Stimulated activated CD8-positive, alpha-beta memory T cell treated with anti-CD3 and anti-CD28 coated beads, Interleukin-4, amount 100 ng/mL, for 4 hours (primary cell): ENCODE measurements at places on chromosomes 4 and X.
A peak's percentile ranks its signal among the peaks of the same experiment; 100 is the strongest.

DNA sequence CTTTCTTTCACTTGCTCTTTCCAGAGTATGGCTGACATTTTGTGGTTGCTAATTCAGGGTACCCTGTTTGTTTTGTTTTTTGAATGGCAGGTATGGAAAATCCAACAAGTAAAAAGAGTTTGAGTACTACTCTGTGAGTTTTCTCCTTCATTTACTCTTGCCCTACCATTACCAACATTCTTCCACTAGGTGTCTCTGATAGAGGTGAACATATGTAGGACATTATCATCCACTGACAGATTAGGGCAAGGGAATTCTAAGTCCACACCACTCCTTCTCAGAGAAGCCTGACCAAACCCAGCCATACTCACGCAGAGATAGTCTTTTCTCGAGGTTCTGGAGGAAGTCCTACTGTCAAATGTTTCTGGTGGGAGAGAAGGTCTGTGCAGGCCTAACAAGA lies 36.7 kb upstream of the HDAC8 start:
- DNase-seq: no peak

DNA sequence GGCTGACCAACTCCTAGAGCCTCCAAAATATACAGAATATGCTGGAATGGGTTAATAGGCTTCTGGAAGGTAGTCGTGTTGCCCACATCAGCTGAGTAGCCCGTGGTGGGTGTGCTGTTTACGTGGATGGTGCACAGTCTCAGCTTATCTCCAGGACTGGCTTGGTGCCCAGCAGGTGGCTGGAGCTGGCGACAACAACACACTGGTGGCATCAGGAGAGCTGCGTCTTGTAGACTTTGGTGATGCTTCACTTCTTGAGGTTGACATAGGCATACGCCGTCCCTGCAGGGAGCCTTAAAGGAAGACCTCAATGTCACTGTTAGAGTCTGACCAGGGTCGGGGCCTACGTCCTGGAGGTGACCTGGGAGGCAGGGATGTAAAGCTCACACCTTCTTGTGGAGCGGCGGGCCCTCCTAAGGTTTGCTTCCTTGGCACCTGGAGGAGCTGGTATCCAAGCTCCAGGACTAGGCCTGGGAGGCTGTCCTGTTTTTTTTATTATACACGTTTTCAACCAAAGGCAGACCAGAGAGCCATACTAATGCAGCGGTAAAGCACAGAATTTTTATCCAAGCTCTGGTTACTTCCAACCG lies 26.5 kb upstream of the RBMX start:
- DNase-seq: no peak

GRCh38 chrX:6384371-6384770 lies 150.5 kb downstream of the VCX3A start:
- DNase-seq: no peak

DNA sequence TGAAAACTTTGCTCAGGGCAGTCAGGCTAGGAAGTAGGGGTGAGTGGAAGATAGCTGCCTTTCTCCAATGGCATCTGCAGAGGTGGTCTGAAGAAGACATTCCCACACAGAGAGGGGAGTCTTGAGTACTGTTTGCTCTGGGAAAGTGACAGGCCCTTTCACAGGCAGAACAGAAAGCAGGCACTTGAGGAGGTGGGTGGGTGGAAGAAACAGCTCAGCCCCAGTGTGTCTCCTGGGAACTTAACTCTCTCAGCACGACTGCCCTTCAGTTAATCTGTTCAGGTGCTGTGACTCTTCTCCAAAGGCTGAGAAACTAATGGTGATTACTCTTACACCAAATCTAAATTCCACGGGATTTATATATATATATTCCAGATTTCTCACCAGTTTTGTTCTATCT lies 28.3 kb downstream of the ENOPH1 start:
- no peak for DNase-seq

GRCh38 chr4:84394386-84394785 lies 104.7 kb downstream of the NKX6-1 start:
- DNase-seq: no peak

GRCh38 chrX:109632906-109633504 lies 8.0 kb upstream of the KCNE5 start:
- no peak for DNase-seq

DNA sequence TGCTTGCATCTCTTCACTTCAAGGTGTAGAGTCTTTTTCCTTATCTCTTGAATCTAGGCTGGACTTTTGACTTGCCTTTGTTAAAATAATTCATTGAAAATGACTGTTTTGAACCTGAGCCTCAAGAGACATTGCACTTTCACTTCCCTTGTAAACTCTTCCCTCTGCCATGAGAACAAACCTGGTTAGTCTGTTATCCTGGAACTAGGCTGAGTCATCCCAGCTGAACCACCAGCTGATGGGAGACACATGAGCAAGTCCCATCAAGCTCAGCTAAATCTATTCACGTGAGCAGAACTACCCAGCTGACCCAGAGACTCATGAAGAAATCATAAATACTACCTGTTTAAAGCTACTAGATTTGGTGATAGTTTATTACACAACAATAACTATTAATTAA lies 202.3 kb upstream of the CENPE start:
- DNase-seq: no peak

DNA sequence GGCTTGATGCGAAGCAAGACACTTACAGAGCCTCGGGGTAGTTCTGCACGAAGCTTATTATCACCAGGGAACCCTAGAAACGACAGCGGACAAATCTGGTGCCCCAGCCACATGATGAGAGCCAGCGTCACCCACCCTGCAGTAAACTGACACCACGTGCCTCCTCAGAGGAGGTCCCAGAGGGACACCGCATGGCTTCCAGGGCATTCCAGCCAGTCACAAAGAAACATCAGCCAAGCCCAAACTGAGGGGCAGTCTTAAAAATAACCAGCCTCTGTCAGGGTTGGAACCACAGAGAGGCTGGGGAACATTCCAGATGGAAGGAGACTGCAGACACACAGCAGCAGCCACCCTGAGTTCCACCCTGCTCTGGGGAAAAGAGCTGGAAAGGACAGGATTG lies 36.6 kb upstream of the HGFAC start:
- no peak for DNase-seq

GRCh38 chr4:119041951-119042560 lies 93.6 kb upstream of the MYOZ2 start:
- peak; percentile 13 for DNase-seq

DNA sequence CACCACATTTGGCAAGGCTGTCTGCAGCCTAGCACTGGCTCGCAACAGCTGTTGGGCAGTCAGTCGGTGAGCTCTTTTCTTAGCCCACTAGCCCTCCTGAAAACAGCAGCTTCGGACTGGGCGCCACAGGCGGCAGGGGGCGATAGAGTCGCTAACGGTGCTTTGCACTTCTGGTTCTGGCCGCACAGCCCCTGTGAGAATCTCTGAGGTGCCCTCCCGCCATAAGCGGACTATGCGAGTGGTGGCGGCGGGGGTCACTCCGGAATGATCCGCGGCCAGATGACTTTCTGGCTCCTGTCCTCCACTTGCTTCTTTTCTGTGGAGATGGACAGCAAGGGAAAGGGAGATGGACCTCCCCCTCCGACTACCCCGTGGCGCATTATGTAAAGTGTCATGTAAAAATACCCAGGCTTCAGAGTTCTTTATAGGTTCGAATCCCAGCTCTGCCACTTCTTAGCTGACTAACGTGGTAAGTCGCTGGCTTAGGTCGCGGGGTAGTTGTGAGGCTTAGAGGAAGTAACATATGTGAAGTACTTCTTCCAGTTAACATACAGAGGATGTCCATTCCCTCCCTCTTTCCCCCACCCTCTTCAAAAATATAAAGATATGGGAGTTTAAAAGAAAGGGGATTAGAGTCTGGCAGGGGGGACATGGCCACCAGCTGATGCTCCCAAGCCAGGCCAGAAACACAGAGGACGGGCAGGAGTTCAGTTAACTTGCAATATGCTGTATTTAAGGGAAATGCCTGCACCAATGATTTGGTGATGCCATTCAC lies 11.0 kb downstream of the ARHGAP36 start:
- no peak for DNase-seq

GRCh38 chr4:83561381-83561780 lies 25.5 kb downstream of the GPAT3 start:
- DNase-seq: peak; percentile 7

DNA sequence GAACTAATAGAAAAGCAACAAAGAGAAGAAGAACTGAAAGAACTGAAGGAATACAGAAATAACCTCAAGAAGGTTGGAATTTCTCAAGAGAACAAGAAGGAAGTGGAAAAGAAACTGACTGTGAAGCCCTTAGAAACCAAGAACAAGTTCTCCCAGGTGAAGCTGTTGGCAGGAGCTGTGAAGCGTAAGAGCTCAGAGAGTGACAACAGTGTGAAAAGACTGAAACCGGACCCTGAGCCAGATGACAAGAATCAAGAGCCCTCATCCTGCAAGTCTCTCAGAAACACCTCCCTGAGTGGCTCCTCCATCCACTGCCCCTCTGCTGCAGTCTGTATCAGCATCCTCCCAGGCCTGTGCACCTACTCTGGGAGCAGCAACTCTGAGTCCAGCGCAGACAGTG lies 8.4 kb upstream of the FHDC1 start:
- no peak for DNase-seq

GRCh38 chrX:154546354-154547244 lies at the start of gene G6PD:
Gene G6PD, minus strand, starts transcription at chrX:154546846. Its CDS starts 691 bp downstream, at chrX:154546155.
- DNase-seq: peak; percentile 40

DNA sequence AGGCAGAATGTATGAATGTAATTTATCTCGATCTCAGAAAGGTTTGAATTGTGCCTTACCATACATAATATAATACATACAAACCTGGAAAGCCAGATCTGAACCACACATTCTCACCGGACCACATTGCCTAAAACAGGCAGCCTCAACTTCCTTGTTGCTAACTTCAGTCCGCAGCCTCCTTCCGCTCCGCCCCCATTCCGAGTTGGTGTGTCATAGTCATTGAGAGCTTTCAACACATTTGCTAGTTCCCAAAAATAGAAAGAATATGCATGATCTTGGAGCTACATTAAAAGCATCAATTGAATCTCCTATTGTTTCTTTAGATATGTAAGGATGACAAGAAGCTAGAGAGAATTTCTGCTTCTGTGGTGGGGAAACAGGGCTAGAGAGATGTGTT lies 127.2 kb downstream of the ARHGEF9 start:
- no peak for DNase-seq

GRCh38 chr4:21949073-21949457 lies 493 bp upstream of the KCNIP4 start:
- no peak for DNase-seq

DNA sequence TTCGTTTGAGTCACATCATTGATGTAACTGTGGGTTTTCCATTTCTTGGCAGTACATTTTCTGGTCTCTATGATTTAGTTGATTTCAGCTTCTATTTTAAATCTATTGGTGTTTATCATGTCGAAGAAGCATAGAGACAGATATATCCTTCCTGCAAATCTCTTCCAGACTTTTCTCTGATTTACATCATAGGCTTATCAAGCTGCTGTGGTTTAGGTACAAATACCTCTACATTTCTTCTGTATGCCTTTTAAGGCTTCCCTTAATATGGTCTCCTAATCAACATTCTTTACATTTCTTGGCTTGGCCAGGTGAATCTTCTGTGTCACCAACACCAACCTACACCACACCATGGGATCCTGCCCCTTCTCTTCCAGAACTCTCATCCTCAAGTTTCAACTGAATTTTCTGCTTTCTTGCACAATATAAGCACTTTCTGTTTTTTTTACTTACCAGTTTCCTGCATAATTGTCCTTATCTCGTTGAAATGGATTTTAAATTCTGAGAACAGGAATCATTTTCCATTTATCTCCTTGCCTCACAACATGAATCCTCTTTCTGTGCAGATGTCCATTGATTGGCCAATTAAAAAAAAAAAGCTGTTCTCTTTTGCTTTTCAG lies 626.9 kb downstream of the ANKRD50 start:
- no peak for DNase-seq

DNA sequence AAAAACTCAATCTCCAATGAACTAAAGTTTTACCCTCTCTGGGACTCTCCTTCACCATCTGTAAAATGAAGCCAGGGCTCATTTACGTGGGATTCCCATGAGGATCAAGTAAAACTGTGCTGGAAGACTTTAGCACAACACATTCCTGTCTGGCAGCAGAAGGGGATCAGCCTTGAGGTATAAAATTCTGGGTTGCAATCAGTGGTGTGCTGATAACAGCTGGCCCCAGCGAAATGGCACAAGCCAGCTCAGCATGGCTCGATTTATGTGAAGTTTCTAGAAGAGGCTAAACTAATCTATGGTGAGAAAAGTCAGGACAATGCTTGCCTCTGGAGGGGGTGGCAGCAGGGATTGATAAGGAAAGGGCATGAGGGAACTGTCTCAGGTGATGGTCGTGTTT lies 28.4 kb downstream of the ZNF630 start:
- DNase-seq: no peak

DNA sequence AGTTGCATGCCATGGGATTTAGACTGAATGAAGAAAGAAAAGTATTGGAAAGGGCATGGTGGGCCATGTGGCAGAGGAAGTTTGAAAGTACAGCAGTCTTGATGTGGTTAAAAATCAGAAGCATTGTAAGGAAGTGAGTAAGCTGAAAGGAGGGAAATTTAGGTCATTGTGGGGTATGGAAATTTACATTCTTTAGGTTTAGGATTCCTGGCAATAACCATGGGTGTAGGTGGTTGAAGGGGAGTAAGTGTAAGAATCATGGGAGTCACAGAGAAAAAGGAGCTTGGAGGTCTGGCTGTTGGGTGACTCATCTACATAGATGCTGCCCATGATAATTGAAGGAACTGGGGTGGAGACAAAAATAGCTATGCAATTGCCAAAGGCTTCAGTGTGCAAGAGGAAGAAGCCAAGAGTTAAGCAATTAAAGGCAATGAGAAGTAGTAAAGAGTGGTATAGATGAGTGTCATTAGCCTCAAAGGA lies 243.8 kb upstream of the LDB2 start:
- no peak for DNase-seq

GRCh38 chr4:3481113-3481531 lies 18.0 kb downstream of the DOK7 start:
- no peak for DNase-seq

DNA sequence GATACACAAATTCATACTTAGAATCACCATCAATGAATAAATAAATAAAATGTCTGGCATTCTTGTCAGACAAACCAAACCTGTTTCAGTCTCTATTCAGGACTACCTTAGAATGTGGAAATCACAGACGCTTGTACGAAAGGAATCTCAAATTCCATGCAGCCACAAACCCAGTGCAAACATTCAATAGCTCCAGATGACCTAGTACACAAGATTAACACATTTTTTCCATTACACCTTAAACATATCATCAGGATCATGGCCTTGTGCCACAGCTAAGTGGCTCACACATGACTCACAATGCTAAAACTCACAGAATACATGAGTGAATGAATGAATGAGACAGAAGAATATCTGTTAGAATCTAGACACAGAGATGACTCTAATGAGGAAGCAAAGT lies 134.2 kb downstream of the PWWP3B start:
- DNase-seq: no peak

GRCh38 chr4:38818441-38818976 lies 13.9 kb upstream of the TLR1 start:
- DNase-seq: no peak

DNA sequence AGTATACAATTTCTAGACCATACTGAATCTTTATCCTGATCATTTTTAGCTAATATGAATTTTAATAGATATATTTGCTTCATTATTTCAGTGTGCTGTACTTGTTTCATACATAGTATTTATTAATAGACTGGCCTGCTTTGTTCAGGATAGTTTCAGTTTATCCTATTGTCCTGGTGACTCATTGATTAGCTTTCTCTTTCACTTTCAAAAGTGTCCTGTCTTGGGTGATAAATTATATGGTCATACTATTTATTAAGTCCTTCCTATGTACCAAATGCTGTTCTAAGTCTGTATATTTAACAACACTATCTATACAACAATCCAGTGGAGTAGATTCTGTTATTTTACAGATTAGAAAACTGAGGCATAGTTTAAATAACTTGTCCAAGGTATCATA lies 153.8 kb upstream of the RAPGEF2 start:
- no peak for DNase-seq

- no peak for DNase-seq
These were observed 170.9 kb downstream of the IL15 start for GRCh38 chr4:141807103-141807891.
